GM23248 (cell line): ENCODE measurements at places on chromosomes 13 and 19.
A peak's percentile ranks its signal among the peaks of the same experiment; 100 is the strongest.

GRCh38 chr19:3504735-3505134, 1.4 kb upstream of the FZR1 start:
- DNase-seq, result no peak

GRCh38 chr13:20383058-20383457, 142.6 kb downstream of the CRYL1 start:
- DNase-seq, result no peak

- DNase-seq, result peak; percentile 85
These were observed 657 bp downstream of the PLIN3 start for GRCh38 chr19:4866595-4867424.

- peak; percentile 68 for DNase-seq
These were observed 23.1 kb downstream of the LRFN3 start for GRCh38 chr19:35959040-35959967.

DNA sequence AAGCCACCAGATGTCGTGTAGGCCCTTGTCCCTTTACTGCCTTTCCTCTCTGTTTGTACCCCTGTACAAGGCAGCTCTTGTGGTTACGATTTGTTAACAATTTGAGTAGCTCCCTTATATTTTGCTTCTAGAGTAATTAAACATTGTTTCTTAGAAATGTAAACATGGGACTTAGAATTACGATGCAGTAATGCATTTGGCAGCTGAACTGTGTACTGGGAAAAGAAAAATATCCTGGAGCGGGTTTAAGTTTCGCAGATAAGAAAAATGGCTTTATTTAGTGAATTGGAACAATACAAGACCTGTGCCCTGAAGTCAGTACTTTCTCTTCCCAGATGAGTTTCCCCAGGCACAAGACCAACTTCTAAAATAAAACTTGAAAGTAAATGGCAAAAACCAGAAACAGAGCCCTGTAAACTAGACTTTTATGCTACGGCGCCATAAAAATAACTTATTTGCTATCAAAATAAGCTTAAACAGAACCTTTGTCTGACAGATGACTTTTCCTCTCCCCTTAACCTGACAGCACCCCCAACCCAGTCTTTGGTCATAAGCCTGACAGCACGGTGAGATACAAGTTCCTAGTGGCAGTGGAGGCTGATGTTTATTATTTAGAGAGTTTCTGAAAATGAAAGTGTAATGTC, 63.0 kb downstream of the LRCH1 start:
- DNase-seq, result peak; percentile 45
